ENCODE measurements at places on chromosomes 1 and 21.

- no peak for ATAC-seq
Measured at GRCh38 chr21:46129846-46130651, 25.3 kb downstream of the FTCD start.

DNA sequence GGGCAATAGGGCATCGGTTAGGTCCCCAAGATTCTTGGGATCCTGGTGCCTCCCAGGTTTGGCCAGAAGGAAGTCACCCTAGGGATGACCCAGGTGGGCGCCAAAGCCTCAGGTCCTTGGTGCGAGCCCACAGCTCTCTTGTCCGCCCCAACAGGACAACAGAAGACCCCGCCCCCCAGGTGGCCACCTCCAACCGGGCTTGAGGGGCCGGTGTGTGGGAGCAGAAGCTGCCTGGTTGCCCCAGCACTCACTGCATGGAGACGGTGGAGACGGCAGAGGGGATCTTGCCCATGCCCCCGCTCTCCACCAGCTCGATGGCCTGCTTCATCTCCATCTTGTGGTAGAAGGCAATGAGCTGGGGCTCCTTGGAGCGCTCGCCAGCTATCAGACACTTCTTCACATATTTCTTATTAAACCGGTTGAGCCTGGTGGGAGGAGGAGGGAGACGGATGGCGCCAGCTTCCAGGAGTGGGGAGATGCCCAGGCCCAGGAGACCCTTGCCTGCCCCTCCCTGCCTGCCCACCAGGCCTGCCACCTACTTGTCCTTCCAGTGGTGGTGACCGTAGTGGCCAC lies 52.7 kb downstream of the SLC9A1 start:
- no peak for ATAC-seq

DNA sequence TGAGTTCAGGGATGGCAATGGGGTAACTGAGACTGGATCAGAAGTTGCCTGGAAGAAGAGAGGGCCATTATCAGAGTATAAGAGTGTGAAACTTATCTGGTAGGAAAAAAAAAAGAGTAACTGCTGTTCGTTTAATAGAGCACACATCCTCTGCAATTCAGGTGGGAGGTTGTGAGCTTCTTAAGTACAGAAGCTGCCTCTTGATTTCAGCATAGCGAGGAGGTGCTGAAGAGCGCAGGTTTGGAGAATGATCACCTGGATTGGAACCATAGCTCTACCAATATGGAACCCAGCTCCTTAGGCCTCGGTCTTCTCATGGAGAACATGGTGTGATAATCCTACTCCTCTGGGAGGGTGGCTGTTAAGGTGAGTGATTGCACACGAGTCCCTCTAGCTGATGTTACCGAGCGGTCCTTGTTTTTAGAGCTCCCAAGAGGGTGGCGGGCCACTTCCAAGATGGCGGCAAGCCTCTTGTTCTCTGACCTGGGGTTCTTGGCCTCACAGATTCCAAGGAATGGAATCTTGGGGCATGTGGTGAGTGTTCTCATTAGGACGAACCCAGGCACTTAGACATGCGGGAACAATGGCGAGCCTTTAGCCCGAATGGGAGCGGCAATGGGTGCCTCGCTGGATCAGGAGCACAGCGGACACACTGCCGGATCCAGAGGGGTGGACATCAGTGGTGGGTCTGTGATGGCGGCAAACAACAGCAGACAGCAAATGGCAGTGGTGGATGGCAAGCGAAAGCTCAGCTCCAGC lies 3.3 kb upstream of the MX1 start:
- ATAC-seq: no peak

DNA sequence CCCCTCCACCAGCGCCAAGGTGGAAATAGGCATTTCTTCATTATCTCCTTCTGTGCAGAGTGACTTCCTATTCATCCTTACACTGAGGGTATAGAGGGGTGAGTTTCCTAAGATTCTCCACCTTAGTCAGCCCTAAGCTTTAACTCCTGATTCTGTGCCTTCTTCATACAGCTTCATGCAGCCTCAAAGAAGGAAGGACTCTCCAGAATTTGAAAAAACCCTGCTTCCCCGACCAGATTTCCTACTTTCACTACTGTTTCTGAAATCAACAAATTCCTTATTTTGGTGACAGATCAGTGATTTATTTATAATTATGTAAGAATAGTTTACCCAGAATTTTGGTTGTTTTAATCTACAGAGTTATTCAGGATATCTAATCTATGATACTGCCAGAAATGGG lies 28.6 kb downstream of the GFI1 start:
- no peak for ATAC-seq

DNA sequence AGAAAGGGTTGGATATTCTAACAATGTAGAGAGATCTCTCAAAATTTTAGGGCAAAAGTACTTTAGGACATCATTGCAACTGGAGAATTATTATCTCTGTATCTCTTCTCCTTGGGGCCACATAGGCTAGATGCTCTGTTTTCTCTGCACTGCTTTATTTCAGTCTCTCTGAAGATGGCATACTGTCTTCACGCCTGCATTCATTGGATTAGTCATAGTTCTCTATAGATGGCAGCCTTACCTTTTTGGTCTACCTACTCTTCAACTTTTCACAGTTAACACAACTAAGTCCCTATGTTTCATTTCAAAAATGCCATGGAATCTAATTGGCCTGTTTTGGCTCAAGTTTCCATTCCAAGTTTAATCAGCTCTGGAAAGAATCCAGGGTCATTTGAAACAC lies 1623.3 kb upstream of the B3GALT2 start:
- ATAC-seq: no peak

DNA sequence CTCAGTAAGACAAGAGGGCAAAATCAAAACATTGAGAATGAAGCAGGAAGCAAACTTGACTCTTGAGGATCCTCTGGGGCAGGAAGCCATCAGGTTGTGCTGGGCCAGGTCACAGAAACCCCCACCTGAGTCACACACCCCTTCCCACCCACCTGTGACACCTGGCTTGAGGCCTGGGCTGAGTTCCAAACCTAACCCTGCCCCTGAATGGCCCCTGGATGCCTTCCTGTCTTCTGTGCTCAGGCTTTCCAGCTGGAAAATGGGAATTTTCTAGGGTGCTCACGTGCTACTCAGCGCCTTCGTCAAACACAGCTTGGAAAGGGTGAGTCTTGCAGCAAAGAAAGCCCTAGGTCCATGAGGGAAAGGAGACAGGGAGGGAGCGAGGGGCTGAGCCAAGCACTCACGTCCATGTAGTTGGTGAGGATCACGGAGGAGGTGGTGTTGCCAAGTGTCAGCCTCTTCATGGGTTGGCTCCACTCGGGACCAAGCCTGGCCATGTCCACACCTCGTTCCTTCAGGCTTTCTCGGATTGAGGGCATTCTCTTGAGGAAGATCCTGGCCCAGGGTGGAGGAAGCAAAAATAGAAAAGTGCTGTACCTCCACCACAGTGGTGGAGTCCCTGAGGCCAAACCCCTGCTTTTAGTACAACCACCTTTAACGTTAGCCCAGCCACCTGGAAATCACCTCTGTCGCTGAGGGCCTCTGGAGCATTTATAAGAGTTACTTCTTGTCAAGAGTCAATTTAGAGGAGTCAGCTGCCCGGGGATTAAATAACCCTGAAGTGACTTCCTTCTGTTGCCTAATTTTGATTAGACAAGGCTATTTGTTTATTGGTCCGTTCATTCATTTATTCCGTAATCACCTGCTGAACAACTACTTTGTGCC lies 4.3 kb downstream of the REN start:
- ATAC-seq: no peak

DNA sequence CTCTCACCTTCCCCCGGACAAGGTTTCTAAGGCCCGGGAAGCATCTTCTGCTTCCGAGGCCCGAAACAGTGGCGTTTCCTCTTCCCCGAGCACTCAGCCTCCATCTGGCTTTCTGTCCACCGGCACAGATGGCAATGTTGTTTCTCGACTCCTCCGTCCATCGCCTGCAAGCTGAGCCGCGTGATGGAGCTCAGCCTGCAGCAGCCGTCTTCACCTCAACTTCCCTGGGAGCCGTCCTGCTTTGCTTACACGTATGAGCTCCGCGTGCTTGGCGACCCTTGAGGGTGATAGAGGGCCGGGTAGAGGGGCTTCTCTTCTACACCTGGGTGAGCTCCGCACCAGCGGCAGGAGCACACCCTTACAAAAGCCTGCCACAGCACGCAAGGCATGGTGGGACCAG lies 80.4 kb downstream of the AJAP1 start:
- no peak for ATAC-seq

- no peak for ATAC-seq
Measured at GRCh38 chr1:87682565-87682964, 353.9 kb downstream of the LMO4 start.

Measured in activated T-helper 17 cell treated with anti-CD3 and anti-CD28 coated beads, Interleukin-2, amount 50 U/mL, for 72 hours (primary cell).